Neural progenitor cell (in vitro differentiated cells): ENCODE measurements at places on chromosomes 3 and 15. TPM values are rescaled to one million over a fixed set of nuclear protein-coding genes. Genes with fewer than 3 reads are reported as not detected.

DNA sequence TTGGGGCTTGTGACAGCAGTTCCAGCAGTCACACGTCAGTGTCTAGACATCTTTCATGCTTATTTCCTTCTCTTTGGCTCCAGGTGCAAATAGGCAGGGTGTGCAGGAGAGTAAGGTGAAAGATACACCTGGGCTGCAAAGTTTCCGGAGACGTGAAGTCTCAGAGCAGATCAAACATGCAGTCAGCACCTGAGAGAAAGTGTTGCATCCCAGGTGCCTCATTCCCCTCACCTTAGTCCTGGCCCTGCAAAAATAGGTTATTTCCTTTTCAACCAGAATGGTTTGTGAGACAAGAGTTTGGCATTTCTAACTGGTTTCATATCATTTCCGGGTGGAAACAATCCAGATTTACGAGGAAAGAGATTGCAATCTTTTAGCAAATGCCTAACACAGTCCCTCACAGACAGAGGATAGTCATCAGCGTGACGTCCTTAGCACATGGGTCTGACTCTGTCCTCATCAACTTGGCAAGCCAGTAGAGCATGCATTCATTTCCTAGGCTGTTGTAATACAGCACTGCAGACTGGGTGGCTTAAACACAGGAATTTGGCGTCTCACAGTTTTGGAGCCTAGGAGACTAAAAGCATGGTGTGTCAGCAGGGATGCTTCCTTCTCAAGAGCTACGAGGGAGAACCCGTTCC lies 58.2 kb upstream of the ARRDC4 start:
- no peak overlapping the region for H3K4me3 ChIP-seq
- peaks cover 5% of the 10 kb centered on the region for H3K4me1 ChIP-seq
- no peak for DNase-seq
- H3K27me3 ChIP-seq = peaks cover 27% of the 10 kb centered on the region

The GOLGA8S gene
- total RNA-seq = not detected in 2 replicates

DNA sequence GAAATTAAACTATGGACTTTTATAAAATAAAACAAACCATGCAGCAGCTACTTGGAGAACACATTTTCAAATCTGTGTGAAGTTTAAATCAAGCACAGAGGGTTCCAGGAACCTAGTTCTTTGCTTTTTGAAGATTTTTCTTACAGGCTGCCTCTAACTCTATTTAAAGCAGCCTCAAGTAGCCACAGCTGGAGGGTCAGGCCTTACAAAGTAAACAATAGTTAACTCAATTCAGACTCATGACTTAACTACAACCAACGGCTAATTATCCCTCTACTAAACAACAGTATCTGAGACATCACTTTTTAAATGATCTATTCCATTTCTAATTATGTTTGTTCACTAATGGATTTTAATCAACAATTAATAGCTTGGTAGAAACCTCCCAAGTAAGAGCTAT lies 9.8 kb downstream of the LRIG1 start:
- peak overlapping the region; percentile 94 for H3K27ac ChIP-seq
- no peaks in the 10 kb centered on the region for H3K36me3 ChIP-seq
- peak; percentile 74 for DNase-seq
- H3K4me1 ChIP-seq = peaks cover 96% of the 10 kb centered on the region

- no peak overlapping the region for H3K4me3 ChIP-seq
- no peaks in the 10 kb centered on the region for H3K27me3 ChIP-seq
- H3K36me3 ChIP-seq = no peaks in the 10 kb centered on the region
Observed at GRCh38 chr3:168828943-168829342, 733.2 kb upstream of the GOLIM4 start.

DNA sequence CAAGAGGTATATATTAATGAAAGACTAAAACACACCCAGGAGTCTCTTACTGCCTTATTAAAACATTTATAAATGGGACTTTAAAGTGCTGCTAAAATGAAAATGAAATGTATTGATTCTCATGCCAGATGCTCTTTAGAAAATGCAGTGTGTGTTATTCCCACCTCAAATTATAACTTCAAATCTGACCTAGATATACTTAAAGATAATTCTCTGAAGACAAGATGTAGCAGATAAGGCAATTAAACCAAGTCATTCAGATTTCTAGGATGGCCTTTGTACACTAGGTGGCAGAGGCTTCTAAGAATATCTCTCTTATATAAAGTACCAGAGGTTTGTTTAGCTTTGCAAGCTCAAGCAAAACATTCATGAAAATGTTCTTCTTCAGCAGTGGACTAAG lies 26.9 kb upstream of the GOLGA8B start:
- no peaks in the 10 kb centered on the region for H3K4me1 ChIP-seq
- no peak overlapping the region for H3K27ac ChIP-seq
- peak; percentile 25 for DNase-seq
- H3K27me3 ChIP-seq = no peaks in the 10 kb centered on the region

DNA sequence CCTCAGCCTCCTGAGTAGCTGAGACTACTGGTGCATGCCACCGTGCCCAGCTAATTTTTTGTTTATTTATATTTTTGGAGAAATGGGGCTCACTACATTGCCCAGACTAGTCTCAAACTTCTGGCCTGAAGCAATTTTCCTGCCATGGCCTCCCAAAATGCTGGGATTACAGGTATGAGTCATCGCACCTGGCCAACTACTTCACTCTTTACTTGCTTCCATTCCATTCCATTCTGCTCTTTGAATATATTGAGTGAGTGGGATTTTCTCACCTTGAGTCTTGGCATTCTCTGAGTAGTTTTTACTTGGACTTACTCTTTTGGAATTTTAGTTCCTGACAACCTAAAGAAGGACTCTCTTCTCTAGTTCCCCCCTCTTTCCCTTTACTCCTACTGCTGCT lies 93.8 kb upstream of the UNC13C start:
- no peaks in the 10 kb centered on the region for H3K27me3 ChIP-seq
- H3K4me3 ChIP-seq = no peak overlapping the region
- H3K36me3 ChIP-seq = no peaks in the 10 kb centered on the region
- no peak for DNase-seq
- no peaks in the 10 kb centered on the region for H3K4me1 ChIP-seq

The IL5RA gene
- total RNA-seq = not detected in 2 replicates
